ENCODE measurements at places on chromosomes 11 and 22.

DNA sequence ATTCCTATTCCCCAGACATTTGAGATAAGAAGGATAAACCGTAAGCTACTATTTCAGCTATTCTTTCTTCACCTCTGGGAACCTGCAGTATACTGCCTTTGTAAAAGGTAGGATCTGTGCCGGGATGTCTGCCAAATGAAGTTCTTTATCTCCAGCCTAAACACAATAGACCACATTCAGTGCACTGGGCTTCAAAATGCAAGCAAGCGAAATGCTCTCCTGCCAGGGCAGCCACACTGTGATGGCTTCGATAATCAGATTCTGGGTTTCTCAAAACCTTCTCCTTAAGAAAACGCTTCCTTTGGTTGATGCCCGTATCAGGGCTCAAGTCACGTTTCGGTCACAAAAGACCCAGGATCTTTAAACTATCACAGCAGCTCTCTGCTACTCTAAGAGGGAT, 299.5 kb upstream of the B3GAT1 start:
- peaks cover 15% of the 10 kb centered on the region for H3K4me1 ChIP-seq
- no peak for DNase-seq
- peaks cover 12% of the 10 kb centered on the region for H3K27me3 ChIP-seq
- no peaks in the 10 kb centered on the region for H3K36me3 ChIP-seq
- H3K4me3 ChIP-seq: no peak overlapping the region

- DNase-seq: no peak
- no peaks in the 10 kb centered on the region for H3K4me1 ChIP-seq
- no peak overlapping the region for H3K4me3 ChIP-seq
- H3K36me3 ChIP-seq: no peaks in the 10 kb centered on the region
Measured at GRCh38 chr22:37443977-37444376, 16.7 kb upstream of the ELFN2 start.

DNA sequence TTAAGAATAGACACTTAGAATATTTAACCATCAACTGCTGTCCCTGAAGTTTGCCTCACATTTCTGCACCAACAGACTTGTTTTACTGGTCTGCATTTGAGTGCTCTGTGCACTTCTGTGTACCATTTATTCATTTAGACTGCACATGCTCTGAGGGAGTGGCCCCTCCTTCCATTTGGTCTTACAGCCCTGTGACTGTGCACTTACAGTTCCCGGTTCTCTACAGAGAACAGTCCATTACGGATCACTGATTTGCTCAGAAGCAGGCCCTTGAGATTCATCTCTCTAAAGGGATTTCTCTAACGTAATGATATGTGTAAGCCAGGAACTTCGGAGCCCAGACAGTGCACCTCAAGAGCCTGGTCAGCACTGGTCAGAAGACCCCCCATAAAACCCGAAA, 247.3 kb upstream of the BLID start:
- H3K4me1 ChIP-seq: peaks cover 16% of the 10 kb centered on the region
- no peak for DNase-seq
- no peak overlapping the region for H3K4me3 ChIP-seq
- H3K36me3 ChIP-seq: no peaks in the 10 kb centered on the region
- H3K27me3 ChIP-seq: no peaks in the 10 kb centered on the region
- H3K27ac ChIP-seq: no peak overlapping the region

DNA sequence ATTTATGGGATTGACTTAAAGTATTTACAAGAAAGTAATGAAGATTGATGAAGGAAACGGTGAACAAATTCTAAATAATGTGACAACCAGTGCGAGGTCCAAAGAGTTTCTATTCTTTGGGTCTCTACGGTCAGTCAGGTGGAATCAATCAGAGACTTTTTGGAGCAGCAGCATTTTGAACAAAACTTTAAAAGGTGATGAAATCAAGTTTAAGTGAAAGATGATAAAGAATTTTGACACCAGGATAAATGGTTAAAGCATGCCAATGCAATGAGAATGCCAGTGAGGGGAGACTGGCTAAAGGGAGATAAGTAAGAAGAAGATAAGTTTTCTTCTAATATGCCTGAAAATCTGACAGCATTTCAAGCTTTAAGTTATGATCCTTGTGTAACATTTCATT, 67.9 kb downstream of the DCUN1D5 start:
- no peak overlapping the region for H3K4me3 ChIP-seq
- H3K27ac ChIP-seq: no peak overlapping the region
- H3K4me1 ChIP-seq: no peaks in the 10 kb centered on the region
- no peaks in the 10 kb centered on the region for H3K27me3 ChIP-seq
- DNase-seq: no peak

DNA sequence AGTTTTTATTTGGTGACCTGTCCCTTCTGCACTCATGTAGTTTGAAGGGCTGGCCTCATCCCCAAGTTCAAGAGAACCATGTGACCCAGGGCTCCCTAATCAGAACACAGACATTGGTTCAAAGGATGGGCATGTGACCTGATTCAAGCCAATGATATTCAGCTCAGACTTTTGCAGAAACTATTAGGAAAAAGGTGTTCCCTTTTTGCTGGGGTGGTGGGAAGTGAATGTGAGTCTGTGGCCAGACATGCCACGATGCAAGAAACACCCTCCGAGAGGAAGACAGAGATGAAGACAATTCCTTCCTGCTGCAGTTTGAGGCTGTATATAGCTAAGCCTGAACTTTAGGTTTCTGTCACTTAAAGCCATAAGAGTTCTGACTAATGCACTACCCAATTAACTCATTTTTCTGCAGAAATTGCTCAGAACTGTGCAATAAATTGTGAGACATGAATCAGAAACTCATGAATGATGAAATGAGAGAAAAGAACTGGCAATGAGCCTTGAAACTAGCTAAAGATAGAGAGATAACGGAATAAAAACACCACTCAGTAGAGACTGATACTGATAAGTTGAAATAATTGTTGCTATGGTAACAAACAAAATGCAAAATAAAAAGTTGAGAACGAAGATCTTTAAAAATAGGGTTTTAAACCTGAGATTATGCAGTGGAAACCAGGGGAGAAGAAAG, 9.2 kb upstream of the MAPK1 start:
- H3K27me3 ChIP-seq: no peaks in the 10 kb centered on the region

DNA sequence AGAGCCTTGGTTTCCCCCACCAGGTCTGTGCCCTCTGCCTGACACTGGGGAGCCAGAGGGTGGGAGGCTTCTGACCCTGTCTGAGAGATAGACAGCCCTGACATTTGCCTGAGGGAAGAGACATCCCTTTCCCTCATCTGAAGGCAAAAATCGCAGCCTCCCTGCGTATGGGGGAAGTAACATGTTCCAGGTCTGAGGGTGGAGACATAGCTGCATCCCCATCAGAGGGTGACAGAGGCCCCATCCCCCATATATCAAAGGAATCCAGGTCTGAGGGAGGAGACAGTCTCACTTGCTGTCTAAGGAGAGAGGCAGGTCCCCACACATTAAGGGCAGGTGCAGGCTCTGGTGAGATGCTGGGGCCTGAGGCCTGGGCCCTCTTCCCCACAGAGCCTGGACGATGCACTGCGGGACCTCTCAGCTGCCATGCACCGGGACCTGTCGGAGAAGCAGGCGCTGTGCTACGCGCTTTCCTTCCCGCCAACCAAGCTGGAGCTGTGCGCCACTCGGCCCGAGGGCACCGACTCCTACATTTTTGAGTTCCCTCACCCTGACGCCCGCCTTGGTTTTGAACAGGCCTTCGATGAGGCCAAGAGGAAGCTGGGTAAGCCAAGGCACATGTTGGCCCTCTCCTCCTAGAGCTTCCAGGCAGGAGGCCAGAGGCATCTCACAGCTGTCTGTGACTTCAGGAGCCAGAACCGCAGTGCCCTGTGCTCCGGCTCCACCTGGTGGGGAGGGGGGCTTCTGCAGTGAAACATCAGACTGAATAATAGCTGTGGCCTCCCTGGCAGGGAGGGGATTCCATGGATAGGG, 16.1 kb upstream of the RELT start:
- DNase-seq: peak; percentile 43
- no peaks in the 10 kb centered on the region for H3K4me1 ChIP-seq
- no peak overlapping the region for H3K4me3 ChIP-seq
- no peaks in the 10 kb centered on the region for H3K36me3 ChIP-seq

DNA sequence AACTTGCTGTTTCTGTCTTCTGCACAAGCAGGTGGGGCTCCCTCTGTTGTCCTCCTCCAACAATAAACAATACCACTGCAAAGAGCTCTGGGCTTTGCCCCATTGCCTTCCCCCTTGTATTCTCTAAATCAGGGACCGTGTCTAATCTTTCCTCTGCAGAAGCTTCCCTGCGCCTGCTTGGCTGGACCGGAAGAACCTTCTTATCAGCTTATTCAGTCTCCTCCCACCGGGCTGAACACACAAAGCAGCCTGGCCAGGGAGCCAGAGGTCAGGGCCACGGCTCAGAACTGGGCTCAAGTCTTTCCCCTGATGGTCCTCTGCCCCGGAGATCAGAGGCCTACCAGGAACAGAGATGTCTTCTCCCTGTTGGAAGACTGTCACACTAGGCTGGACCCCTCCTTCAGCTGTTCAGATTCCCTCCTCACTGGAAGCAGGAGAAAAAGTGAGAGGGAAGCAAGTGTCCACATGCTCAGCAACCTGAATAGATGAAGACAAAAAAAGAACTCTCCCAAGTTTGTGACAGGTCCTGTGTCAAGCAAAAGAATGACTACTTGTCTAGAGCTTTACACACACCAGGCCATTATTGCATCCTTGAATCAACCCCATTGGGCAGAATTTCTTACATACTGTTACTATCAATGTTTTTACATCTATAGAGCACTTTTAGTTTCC, 63.7 kb downstream of the RAB30 start:
- H3K27ac ChIP-seq: peak overlapping the region; percentile 61
- peaks cover 12% of the 10 kb centered on the region for H3K4me1 ChIP-seq

GRCh38 chr11:122556605-122557004, 98.9 kb upstream of the UBASH3B start:
- H3K36me3 ChIP-seq: no peaks in the 10 kb centered on the region
- peak; percentile 72 for DNase-seq
- peak overlapping the region; percentile 24 for H3K4me3 ChIP-seq

GRCh38 chr11:820655-821511, 2.2 kb downstream of the PNPLA2 start:
- peak; percentile 62 for DNase-seq
- no peaks in the 10 kb centered on the region for H3K36me3 ChIP-seq
- H3K27ac ChIP-seq: no peak overlapping the region
- peaks cover 16% of the 10 kb centered on the region for H3K4me1 ChIP-seq
- peak overlapping the region; percentile 89 for H3K4me3 ChIP-seq

- no peaks in the 10 kb centered on the region for H3K36me3 ChIP-seq
- H3K4me3 ChIP-seq: no peak overlapping the region
- peak; percentile 85 for DNase-seq
- no peaks in the 10 kb centered on the region for H3K27me3 ChIP-seq
- peaks cover 18% of the 10 kb centered on the region for H3K4me1 ChIP-seq
Measured at GRCh38 chr22:27489178-27489675, 312.3 kb downstream of the MN1 start.

- H3K27me3 ChIP-seq: no peaks in the 10 kb centered on the region
- H3K4me1 ChIP-seq: no peaks in the 10 kb centered on the region
- H3K4me3 ChIP-seq: no peak overlapping the region
- H3K36me3 ChIP-seq: no peaks in the 10 kb centered on the region
- H3K27ac ChIP-seq: no peak overlapping the region
- DNase-seq: no peak
Measured at GRCh38 chr11:33668468-33668825, 32.2 kb downstream of the C11orf91 start.

DNA sequence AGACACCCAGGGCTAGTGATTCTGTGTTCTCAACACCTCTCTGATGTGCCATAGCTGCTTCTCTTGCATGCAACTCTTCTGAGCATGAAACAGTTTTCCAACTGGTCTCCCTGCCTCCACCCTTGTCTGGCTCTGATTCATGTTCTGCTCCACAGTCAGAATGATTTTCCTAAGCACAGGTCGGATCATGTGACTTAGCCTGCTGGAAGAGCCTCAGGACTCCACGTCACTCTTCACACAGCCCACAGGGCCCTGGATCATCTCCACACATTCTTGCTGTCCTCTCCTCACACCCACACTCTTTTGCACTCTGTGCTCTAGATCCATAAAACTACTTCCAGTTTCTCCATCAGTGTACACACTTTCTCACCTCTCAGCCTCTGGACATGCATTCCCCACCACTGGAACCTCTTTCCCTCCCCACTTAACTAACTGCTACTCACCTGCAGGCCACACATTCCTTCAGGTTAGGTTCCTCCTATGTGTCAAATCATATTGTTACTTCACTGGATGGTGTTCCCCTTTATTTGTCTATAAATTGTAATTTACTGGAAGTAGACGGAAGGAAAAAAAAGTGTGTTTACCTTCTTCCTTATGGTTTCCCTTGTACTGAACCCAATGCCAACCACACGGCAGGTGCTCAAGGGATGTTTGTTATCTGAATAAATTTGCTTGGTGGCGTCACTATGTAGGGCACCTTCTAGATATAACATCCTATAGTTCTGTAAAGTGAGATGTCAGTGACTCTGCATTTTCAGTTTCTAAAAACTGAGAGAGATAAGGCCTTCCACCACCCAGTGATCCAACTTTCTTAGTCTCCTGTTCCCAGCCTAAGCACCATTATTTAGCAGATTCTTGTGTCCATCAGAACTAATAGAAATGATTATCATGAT, 133.7 kb downstream of the ETS1 start:
- peak; percentile 87 for DNase-seq
- no peaks in the 10 kb centered on the region for H3K36me3 ChIP-seq
- no peak overlapping the region for H3K4me3 ChIP-seq
- H3K4me1 ChIP-seq: peaks cover 15% of the 10 kb centered on the region

- no peak for DNase-seq
- H3K27me3 ChIP-seq: no peaks in the 10 kb centered on the region
- no peak overlapping the region for H3K4me3 ChIP-seq
- H3K4me1 ChIP-seq: no peaks in the 10 kb centered on the region
- H3K27ac ChIP-seq: no peak overlapping the region
- H3K36me3 ChIP-seq: no peaks in the 10 kb centered on the region
Measured at GRCh38 chr11:32990481-32990880, 25.2 kb upstream of the DEPDC7 start.

GRCh38 chr11:47611348-47611794, 17.2 kb upstream of the C1QTNF4 start:
- H3K27me3 ChIP-seq: no peaks in the 10 kb centered on the region
- no peak overlapping the region for H3K4me3 ChIP-seq
- H3K4me1 ChIP-seq: no peaks in the 10 kb centered on the region

- H3K27ac ChIP-seq: no peak overlapping the region
- no peaks in the 10 kb centered on the region for H3K27me3 ChIP-seq
- H3K4me3 ChIP-seq: no peak overlapping the region
- H3K4me1 ChIP-seq: no peaks in the 10 kb centered on the region
- H3K36me3 ChIP-seq: no peaks in the 10 kb centered on the region
Measured at GRCh38 chr11:69356703-69357457, 62.9 kb downstream of the MYEOV start.

All from hepatocyte (in vitro differentiated cells).